NT2/D1 (cell line): ENCODE measurements at places on chromosomes 2 and 18.

GRCh38 chr2:237652181-237652580 is 24.8 kb downstream of the LRRFIP1 start:
- no peak for DNase-seq

GRCh38 chr2:227942021-227942420 is 70.6 kb downstream of the DAW1 start:
- no peak for DNase-seq

- DNase-seq: no peak
Observed at GRCh38 chr2:190607014-190607597, 41.8 kb upstream of the NAB1 start.

- DNase-seq: no peak
Observed at GRCh38 chr2:133426791-133427190, 141.5 kb downstream of the NCKAP5 start.

- DNase-seq: no peak
Observed at GRCh38 chr2:226758921-226759640, 40.5 kb downstream of the IRS1 start.

DNA sequence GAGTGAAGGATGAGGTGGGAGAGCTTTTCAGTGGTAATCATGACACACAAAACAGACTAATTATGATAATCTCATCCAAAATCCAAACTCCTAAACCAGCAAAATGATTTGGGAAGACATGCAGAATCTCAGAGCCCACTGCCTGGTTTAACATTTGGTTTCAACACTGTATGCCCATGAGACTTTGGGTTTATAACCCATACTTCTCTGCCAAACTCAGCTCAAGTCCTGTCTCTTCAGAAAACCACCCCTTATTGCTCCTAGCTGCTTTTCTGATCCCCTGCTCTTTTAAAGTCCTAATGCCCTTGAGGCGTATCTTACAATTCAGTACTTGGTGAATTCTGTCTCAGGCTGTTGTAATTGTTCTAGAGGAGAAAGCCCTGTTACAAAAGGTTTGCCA is 593.0 kb upstream of the ID2 start:
- no peak for DNase-seq

DNA sequence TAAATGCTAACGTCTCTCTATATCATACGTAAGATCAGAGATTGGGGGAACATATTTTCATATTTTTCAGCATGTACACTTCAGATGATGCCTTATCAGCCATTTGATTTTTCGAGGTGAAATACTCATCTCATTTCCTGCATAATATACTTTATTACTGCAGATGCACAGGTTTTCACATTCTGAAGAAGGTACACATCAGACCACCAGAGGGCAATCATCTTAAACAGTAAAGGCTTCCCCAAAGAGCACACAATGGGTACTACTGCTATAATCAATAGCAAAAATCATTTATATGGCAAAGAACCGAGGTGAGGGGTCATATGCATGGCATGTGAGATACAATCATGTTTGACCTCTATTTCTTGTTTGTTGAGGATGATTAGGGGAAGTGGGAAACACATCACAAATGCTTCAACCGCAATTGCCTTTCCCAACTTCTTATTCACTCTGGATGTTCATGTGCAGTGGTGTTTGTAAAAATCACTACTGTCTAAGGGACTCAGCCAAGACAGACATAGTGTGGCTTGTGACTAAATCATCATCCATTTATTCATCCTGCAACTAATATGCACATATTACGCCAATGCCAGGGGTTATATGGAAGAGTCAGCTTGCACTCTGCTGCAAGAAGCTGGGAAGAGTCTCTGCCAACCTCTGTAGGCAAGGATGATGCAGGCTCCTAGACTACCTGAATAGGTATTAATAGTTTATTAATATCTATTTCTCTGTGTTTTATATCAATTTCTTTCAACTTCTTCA is 118.7 kb downstream of the EPB41L3 start:
- DNase-seq: no peak

DNA sequence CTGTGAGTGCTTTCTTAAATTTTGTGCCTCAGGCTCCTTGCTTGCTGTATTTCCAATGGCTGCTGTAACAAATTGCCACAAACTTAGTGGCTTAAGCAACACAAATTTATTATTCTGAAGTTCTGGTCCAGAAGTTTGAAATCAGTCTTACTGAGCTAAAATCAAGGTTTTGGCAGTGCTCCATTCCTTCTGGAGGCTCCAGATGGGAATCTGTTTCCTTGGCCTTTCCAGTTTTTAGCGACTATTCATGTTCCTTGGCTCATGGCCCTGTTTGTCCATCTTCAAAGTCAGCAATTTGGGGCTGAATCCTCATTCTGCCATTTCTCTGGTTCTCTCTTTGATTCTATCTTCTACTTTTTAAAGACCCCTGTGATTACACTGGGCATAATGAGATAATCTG is 31.8 kb downstream of the STRADB start:
- DNase-seq: no peak

DNA sequence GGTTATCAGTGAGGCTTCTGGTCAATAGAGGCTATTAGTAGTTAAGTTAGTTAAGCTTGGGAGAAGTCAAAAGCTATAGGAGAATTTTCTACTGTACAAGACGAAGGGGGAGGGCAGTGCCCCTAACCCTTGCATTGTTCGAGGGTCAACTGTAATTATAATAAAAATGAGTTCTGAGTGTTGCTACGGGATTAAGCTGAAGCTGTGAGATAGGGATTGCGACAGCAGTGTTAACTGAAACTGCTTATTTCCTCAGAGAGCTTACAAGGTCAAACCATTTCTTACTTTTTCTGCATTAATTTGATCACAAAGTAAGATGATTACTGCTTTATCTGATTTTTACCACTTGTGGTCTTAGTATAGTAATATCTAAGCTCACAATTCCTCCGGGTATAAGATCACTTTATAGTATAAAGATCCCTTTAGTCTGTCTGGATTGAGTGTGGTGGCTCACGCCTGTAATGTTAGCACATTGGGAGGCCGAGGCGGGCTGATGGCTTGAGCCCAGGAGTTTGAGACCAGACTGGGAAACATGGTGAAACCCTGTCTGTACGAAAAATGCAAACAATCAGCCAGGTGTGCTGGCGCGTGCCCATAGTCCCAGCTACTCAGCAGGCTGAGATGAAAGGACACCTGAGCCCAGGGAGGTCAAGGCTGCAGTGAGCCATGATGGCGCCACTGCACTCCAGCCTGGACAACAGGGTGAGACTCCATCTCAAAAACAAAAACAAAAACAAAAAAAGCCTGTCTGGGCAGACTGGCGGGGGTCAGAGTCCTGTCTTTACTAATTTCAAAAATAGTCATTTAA is 119.5 kb upstream of the TLK1 start:
- no peak for DNase-seq

GRCh38 chr2:103276869-103277268 is 515.0 kb downstream of the TMEM182 start:
- no peak for DNase-seq

DNA sequence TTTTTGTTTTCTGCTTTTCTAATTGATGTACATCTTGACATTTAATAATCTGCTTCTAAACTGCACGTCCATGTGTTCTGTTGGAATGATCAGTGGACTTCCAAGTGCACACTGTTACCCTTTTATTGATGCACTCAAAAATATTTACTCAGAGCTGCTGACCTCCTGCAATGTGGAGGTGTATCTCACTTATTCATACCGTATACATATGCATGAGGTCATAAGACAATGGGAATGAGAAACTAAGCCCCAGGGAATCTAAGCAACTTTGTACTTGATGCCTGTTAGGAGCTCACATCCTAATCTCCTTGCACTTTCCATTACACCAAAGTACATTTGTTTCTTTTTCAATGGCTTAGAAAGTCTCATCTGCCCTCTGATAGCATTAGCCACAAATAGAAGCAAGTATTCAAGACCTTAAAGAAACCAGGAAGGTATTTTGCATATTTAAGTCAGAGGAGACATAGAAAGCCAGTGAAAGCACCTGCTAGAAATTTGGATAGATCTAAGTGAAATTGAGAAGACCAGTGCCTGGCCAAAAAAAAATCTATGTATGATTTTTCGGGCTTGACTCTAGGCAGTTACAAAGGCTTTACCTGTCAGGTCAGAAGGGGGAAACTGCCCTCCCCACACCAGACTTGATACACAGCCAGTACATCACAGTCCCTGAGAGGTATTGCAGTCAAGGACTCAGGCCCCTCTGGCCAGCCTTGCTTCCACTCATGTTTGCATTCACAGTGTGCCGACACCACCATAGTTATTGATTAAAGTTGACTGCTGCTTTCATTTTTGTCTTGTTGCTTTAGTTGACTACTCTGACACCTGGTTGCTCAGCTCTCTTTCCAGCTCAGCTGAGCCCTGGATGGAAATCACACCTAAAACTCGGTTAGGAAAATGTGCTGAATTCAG is 391.7 kb upstream of the CYRIA start:
- no peak for DNase-seq

GRCh38 chr18:58158008-58158407 is 114.0 kb downstream of the NEDD4L start:
- DNase-seq: no peak

GRCh38 chr2:219107758-219108157 is 47.0 kb upstream of the IHH start:
- DNase-seq: no peak

DNA sequence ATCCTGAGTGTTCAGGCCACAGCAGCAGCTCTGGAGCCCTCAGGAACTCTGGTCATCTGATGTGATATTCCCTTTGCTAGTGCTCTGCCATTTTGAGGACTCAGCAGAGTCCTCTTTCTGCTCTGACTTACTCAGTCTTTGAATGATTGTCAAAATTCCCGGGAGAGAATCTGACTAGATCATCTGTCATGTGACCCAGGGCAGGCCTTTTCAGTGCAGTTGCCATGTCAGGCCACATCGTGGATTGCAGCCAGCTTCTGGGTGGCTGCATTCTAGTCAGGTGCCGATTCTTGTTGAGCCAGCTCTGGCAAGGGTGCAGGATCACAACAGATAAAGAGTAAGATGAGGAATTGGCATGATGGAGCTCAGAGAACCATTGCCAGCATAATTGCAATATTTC is 795.6 kb downstream of the CPS1 start:
- no peak for DNase-seq

- DNase-seq: peak; percentile 35
Observed at GRCh38 chr2:158457092-158457825, 507 bp downstream of the PKP4 start.

- DNase-seq: no peak
Observed at GRCh38 chr2:231386446-231386845, 9.1 kb upstream of the B3GNT7 start.

- DNase-seq: peak; percentile 70
Observed at GRCh38 chr2:158753641-158754611, 41.2 kb upstream of the DAPL1 start.

DNA sequence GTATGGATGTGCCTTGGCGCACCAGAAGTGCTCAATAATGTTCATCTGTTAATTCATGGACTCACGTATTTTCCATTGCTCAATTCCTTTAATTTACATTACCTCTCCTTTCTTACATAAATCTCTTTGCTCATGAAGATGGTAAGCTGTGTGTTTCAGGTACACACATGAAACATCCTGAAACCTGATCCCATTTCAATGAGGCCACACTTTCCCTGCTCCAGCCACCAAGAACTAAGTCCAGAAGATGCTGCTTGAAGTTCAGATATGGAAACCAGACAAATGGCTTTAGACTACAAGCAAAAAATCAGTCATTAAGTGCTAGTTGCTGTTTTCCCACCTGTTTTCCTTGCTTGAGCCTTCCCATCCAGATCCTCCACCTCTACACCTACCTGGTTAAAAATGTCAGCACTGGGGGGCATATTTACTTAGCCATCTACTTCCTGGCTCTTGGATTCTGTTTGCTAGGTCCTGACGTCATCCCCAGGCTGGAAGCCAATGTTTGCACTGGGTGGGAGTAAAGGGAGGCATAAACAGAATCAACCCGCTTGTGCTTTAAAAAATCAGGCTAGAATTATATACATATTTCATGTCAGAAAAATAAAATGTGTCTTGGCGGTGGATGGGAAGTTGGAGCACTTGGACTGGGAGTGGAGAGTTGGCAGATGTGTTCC is 309.7 kb downstream of the OSR1 start:
- DNase-seq: no peak

GRCh38 chr2:120283649-120284048 is 31.0 kb downstream of the RALB start:
- peak; percentile 36 for DNase-seq

DNA sequence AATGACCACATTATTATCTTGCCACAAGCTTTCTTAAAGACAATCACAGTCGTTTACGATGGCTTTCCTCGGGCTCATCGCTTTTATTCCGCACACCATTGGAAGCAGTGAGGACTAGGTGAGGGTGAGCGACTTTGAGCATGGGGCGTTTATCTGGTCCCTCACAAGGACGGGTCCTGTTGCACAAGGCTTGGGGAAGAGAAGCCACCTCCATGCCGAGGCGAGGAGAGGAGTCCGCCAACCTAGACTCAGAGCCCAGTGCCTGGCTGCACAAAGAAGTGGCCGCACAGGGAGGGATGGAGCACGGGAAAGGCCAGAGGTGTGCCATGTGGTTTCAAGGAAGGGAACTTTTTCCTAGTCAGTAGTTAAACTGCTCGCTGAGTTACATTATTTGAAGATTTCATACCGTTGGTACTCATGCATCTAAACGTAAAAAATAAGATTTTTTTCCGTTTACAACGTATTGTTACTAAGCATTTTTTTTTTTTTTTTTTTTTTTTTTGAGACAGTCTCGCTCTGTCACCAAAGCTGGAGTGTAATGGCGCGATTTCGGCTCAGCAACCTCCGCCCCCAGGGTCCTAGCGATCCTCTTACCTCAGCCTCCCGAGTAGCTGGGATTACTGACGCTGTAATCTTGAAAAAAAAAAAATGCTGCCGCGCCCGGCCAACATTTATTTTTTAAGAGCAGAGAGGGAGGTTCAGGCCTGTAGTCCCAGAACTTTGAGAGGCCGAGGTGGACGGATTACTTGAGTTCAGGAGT is 849 bp upstream of the CYP27C1 start:
- no peak for DNase-seq

DNA sequence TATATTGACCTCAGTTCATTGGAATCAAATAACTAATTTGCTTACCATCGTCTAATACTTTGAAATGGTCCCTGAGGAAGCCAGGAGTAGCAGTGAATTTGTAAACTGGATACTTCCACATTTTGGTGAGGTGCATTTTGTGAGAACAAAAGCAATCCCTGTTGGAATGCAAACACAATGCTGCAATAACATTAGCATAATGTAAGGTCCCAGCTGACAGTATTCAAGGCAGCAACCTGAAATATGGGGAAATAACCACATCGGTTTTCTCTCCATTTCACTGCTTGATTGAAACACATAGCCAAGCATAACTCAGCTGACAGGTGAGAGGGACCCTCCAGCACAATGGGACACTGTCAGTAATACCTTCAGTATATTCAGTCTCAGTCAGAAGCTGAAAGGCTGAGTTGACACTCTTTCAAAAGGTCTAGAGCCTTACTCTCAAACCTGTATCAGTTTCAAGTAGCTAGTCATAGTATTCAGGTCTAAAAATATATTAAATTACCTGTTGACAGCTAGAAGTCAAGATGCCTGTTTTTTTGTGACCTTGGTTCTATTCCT is 1311.9 kb upstream of the NRXN1 start:
- DNase-seq: no peak
